HCT116 (cell line): ENCODE measurements at places on chromosomes 12 and 14. TPM values are rescaled to one million over a fixed set of nuclear protein-coding genes. Genes with fewer than 3 reads are reported as not detected.
A peak's percentile ranks its signal among the peaks of the same experiment; 100 is the strongest.

The ERP27 gene
- 0.39 TPM for total RNA-seq

- no peaks in the 10 kb centered on the region for H3K27me3 ChIP-seq
- H3K27ac ChIP-seq: no peak overlapping the region
- no peak overlapping the region for H3K4me3 ChIP-seq
- H3K4me1 ChIP-seq: no peaks in the 10 kb centered on the region
- DNase-seq: no peak
- H3K36me3 ChIP-seq: no peaks in the 10 kb centered on the region
These were observed 265.3 kb downstream of the SOX5 start for GRCh38 chr12:23684121-23684520.

DNA sequence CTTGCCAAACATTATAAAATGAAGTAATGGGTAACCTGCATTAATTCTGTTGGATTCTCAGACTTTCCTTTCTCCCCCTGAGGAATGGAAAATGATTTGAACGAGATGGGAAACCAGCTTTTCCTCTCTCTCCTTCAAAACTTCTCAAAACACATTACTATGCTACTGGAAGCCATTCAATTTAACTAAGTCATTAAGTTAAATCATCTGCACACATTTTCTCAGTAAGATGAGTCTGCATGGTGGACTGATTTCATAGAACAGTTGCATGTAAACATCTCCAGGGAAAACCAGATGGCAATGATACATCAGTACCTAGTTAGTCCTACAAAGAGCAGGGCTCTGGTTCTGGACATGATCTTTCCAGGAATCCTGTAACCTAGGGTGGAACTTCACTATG is 59.9 kb downstream of the BMP4 start:
- H3K36me3 ChIP-seq: no peaks in the 10 kb centered on the region
- no peak overlapping the region for H3K27ac ChIP-seq
- H3K27me3 ChIP-seq: no peaks in the 10 kb centered on the region
- no peak for DNase-seq
- H3K4me1 ChIP-seq: peaks cover 9% of the 10 kb centered on the region; the same call in 1 of the 2 replicates

DNA sequence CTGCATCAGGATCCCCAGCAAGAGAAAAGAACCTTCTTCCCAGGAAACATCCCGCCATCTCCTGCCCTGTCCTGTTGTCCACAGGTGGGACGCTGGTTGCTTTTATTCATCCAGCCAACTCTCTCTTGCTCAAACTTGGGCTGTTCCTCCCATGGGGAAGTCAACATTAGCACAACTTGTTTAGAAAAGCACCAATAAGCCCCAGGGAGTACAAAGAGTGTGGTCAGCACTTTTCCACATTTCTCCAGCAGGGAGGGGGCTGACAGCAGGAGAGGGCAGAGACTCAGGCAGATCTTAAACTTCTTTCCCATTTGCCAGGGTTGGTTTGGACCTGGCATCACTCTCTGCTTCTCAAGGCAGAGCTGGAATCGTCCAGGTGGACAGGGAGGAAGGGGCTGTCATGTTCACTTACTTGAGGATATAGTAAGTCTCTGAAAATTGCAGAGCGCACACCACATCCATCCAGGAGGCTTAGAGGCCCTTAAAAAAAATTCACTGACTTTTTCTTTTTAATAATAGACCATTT is 74.9 kb downstream of the RBM19 start:
- peaks cover 4% of the 10 kb centered on the region for H3K4me1 ChIP-seq
- no peak for DNase-seq
- no peak overlapping the region for H3K27ac ChIP-seq
- H3K36me3 ChIP-seq: no peaks in the 10 kb centered on the region

The SSTR1 gene
- total RNA-seq: not detected

- H3K4me1 ChIP-seq: peaks cover 11% of the 10 kb centered on the region
- H3K27ac ChIP-seq: peak overlapping the region; percentile 87
- no peak for DNase-seq
- H3K4me3 ChIP-seq: peak overlapping the region; percentile 96
- H3K36me3 ChIP-seq: peaks cover 29% of the 10 kb centered on the region
- H3K27me3 ChIP-seq: no peaks in the 10 kb centered on the region
These were observed 714 bp upstream of the PSMC6 start for GRCh38 chr14:52706286-52706685.

The ZDHHC22 gene
- total RNA-seq: 0.10 TPM

The DLGAP5 gene
- 72.8 TPM for total RNA-seq
